Neural crest cell (in vitro differentiated cells): ENCODE measurements at places on chromosomes 2 and 18. TPM values are rescaled to one million over a fixed set of nuclear protein-coding genes. Genes with fewer than 3 reads are reported as not detected.
A peak's percentile ranks its signal among the peaks of the same experiment; 100 is the strongest.

DNA sequence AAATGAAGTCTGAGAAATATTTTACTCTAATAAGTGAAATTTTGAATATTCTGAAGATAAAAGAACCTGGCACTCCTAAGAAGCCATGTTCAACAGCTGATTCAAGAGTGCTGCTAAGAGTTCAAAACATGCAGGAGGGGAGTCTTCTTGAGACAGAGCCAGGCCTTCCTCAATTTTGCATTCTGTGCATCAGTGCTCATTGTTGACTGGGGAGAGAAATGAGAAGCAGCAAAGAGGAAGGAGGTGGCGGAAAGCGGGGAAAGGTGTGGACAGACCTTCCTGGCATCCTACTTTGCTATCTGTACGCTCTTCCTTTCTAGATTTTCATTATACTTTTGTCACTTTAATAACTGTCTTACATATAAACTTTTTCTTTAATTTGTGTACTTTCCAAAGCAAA lies 29.7 kb upstream of the TXNDC2 start:
- DNase-seq, result no peak
- H3K36me3 ChIP-seq, result peaks cover 3% of the 10 kb centered on the region
- H3K4me1 ChIP-seq, result no peaks in the 10 kb centered on the region
- no peaks in the 10 kb centered on the region for H3K27me3 ChIP-seq
- H3K4me3 ChIP-seq, result no peak overlapping the region

DNA sequence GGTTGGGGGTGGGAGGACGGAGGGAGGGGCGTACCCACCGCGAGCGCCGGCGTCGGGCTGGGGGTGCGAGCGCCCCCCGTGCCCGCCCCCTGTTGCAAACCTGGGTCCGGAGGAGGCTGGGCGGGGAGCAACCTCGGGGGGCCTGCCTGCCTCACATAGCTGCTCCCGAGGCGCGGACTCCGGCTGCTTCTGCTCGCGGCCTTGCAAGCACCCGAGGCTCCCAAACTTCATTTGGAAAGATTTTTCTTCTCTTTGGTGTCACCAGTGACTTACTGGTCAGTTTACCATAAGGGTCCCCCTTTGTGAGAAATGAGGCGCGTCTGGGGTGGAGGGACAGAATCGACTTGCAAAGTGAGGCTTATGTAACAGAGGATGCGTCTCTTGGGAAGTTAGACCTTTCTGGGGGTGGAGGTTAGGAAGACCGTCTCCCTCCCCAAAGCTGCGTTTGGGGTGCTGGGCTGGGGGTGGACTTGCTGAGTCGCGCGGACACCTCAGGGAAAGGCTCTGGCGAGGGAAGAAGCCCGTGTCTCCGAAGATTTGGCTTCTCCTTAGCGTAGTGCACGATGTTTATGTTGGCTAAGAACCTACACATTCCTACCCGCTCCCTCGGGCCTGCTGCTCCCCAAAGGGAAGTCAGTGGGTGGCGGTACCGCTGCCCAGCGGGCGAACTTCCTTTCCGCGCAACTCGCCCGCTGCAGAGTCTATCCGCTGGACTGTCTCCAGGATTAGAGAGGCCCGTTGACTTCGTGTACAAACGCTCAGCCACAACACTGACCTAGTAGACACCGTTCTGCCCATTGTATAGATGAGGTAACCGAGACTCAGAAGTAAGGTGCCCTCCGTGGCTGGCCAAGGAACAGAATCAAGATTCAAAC lies 559 bp downstream of the TMEM37 start:
- H3K4me3 ChIP-seq, result peak overlapping the region; percentile 86
- no peak for DNase-seq
- H3K27me3 ChIP-seq, result peaks cover 32% of the 10 kb centered on the region
- H3K36me3 ChIP-seq, result no peaks in the 10 kb centered on the region
- peaks cover 54% of the 10 kb centered on the region for H3K4me1 ChIP-seq
- H3K27ac ChIP-seq, result no peak overlapping the region

DNA sequence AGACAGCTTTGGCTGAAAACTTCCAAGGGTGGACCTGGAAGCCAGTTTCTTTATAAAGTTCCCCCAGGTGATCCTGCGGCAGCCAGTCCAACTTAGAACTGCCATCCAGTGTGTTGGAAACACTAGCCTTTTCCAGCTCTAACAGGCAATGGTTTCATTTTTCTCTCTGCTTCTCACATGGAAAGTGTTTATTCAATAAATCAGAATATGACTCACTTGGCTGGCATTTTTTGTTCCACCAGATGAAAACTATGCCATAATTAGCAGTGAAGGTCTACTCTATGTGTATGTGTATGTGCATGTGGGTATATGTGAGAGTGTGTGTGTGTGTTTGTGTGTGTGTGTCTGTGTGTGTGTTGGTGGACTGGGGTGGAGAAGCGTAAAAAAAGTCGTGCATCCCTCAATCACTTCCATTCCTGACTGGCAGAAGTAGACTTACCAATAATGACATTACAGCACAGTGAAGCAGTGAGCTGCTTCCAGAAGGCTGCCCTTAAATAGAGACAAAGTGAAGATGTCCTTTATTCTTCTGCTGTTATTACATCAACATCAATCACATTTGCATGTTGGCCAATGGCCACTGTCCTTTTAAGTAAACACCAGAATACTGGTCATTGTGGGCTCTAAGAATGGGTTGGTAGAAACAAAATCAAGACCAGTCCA lies 90.9 kb upstream of the SETBP1 start:
- H3K36me3 ChIP-seq, result no peaks in the 10 kb centered on the region
- H3K4me1 ChIP-seq, result peaks cover 10% of the 10 kb centered on the region
- no peak for DNase-seq
- H3K27me3 ChIP-seq, result no peaks in the 10 kb centered on the region

- no peak for DNase-seq
- no peak overlapping the region for H3K4me3 ChIP-seq
- no peaks in the 10 kb centered on the region for H3K4me1 ChIP-seq
These were observed 226.6 kb downstream of the ANKRD30B start for GRCh38 chr18:14974576-14974975.

The CTLA4 gene
- total RNA-seq, result 0.65 and 1.3 TPM in 2 replicates

DNA sequence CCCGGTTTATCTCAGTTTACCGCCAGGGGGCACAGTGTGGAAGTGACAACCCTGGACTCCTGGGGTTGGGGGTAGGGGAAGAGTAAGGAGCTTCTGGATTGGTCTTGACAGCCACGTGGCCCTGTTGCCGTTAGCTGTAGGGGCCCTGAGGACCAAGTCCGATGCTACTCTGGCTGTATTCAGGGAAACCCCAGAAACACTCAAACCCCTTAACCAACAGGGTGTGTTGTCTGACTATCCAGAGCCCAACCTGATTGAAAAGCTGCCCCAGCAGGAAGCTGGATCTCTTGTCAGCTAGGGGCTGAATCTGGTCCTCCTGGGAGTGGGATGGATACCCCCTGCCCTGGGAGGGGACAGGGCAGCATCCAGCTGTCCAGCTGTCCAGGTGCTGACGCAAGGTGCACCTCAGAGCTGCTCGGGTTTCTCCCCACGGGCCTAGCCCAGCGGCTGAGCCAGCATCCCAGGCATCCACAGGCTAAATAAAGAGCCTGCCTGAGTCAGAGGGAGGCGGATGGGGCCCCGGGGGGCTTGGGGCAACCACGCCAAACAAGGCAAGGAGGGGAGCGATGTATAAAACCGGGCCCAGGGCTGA lies 3.1 kb upstream of the GMPPA start:
- H3K27me3 ChIP-seq, result peaks cover 72% of the 10 kb centered on the region
- peak; percentile 78 for DNase-seq
- no peak overlapping the region for H3K27ac ChIP-seq
- H3K36me3 ChIP-seq, result no peaks in the 10 kb centered on the region
- peak overlapping the region; percentile 66 for H3K4me3 ChIP-seq
- peaks cover 25% of the 10 kb centered on the region for H3K4me1 ChIP-seq

DNA sequence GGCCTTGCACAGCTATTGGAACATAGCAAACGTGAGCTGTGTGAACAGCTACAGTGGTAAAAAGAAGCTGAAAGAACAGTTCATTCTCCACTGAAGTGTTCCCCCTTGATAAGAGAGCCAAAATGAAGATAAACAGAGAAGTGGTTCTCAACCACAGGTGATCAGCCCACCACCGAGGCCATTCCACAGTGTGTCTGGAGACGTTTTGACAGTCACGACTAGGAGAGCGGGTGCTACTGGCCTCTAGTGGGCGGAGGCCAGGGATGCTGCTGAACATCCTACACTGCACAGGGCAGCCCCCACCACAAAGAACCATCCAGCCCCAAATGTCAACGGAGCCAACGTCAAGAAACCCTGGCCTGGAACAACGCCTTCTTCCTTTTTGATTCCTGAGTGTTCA lies 38.4 kb downstream of the ADCY3 start:
- H3K27ac ChIP-seq, result no peak overlapping the region
- peaks cover 10% of the 10 kb centered on the region for H3K4me1 ChIP-seq
- no peak overlapping the region for H3K4me3 ChIP-seq
- DNase-seq, result no peak

The EPHA4 gene
- total RNA-seq, result 105 and 108 TPM in 2 replicates

GRCh38 chr18:3692113-3692621 lies 242.2 kb downstream of the TGIF1 start:
- no peak overlapping the region for H3K4me3 ChIP-seq
- peaks cover 5% of the 10 kb centered on the region for H3K36me3 ChIP-seq
- H3K4me1 ChIP-seq, result peaks cover 13% of the 10 kb centered on the region
- H3K27ac ChIP-seq, result no peak overlapping the region
- H3K27me3 ChIP-seq, result no peaks in the 10 kb centered on the region
- DNase-seq, result no peak

- no peaks in the 10 kb centered on the region for H3K4me1 ChIP-seq
- DNase-seq, result no peak
- no peak overlapping the region for H3K27ac ChIP-seq
- H3K27me3 ChIP-seq, result peaks cover 95% of the 10 kb centered on the region
These were observed 978 bp upstream of the TUBA4A start for GRCh38 chr2:219254590-219255201.

The BCL11A gene
- total RNA-seq, result 2.2 and 2.3 TPM in 2 replicates

DNA sequence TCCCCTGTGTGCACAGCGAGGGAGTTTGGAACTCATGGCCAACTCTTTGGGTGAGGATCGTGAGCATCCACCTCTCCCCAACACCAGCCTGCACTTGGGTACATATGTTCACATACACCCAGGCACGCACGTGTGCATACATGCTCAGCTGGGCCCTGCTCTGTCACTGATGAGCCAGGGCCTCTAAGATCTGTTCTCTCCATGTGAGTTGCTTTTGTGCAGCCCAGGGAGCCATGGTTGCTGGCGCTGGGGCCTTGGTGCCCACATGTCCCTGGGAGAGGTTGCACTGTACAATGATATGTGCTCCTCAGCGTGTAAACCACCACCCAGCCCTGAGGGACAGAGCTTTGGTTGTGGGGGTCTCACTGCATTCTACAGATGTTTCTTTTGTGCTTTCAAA lies 44.1 kb downstream of the KLHL29 start:
- no peak for DNase-seq
- H3K4me1 ChIP-seq, result peaks cover 10% of the 10 kb centered on the region
- H3K4me3 ChIP-seq, result no peak overlapping the region
- H3K36me3 ChIP-seq, result no peaks in the 10 kb centered on the region

The FOXD4L1 gene
- 0.23 and 0.52 TPM in 2 replicates for total RNA-seq

The DNAJC10 gene
- 103 and 114 TPM in 2 replicates for total RNA-seq

- H3K27ac ChIP-seq, result no peak overlapping the region
- no peak for DNase-seq
- H3K4me3 ChIP-seq, result no peak overlapping the region
- H3K36me3 ChIP-seq, result peaks cover 22% of the 10 kb centered on the region
- no peaks in the 10 kb centered on the region for H3K27me3 ChIP-seq
These were observed 79.5 kb downstream of the INPP4A start for GRCh38 chr2:98524168-98524567.

The NEB gene
- total RNA-seq, result 0.57 and 0.77 TPM in 2 replicates

The SLC38A11 gene
- total RNA-seq, result not detected in 2 replicates

DNA sequence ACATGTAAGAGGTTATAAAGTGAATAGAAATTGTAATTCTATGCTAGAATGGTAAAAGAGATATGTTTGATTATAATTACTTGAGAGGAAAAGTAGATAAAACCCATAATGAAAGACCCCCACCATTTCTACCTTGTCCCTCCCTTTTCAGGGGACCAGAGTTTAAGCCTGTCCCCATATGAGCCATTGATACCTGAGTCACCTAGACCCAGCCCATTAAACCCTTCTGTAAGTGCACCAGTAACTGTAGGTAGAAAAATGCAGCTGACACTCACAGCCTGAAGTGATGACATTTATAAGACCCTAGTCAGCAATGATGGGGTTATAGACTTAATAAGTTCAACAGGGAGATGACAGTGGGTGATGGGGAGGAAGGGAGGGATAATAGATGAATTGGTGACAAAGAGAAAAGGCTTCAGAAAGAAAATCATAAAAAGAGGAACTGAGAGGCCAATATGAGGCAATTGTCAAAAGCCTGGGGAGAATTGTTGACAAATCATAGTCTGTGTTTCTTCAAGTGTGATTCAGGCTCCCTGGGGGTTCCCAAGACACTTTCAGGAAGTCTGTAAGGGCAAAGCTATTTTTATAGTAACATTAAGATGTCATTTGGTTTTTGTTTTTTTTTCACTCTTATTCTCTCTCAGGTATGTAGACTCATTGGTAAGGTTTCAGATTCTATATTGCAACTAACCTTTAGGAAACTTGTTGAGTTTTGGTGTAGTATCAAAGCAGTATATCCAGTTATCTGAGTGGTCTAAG lies 544.2 kb downstream of the SATB2 start:
- H3K27me3 ChIP-seq, result no peaks in the 10 kb centered on the region
- no peaks in the 10 kb centered on the region for H3K36me3 ChIP-seq
- H3K27ac ChIP-seq, result no peak overlapping the region

GRCh38 chr2:27495840-27496356 lies 741 bp upstream of the GCKR start:
- no peaks in the 10 kb centered on the region for H3K36me3 ChIP-seq
- H3K4me1 ChIP-seq, result peaks cover 16% of the 10 kb centered on the region
- peaks cover 60% of the 10 kb centered on the region for H3K27me3 ChIP-seq
- DNase-seq, result no peak
- H3K27ac ChIP-seq, result no peak overlapping the region

- peaks cover 12% of the 10 kb centered on the region for H3K4me1 ChIP-seq
- no peak for DNase-seq
- no peaks in the 10 kb centered on the region for H3K27me3 ChIP-seq
- H3K4me3 ChIP-seq, result peak overlapping the region; percentile 12
These were observed 638.6 kb downstream of the ERBB4 start for GRCh38 chr2:211900000-211900399.

DNA sequence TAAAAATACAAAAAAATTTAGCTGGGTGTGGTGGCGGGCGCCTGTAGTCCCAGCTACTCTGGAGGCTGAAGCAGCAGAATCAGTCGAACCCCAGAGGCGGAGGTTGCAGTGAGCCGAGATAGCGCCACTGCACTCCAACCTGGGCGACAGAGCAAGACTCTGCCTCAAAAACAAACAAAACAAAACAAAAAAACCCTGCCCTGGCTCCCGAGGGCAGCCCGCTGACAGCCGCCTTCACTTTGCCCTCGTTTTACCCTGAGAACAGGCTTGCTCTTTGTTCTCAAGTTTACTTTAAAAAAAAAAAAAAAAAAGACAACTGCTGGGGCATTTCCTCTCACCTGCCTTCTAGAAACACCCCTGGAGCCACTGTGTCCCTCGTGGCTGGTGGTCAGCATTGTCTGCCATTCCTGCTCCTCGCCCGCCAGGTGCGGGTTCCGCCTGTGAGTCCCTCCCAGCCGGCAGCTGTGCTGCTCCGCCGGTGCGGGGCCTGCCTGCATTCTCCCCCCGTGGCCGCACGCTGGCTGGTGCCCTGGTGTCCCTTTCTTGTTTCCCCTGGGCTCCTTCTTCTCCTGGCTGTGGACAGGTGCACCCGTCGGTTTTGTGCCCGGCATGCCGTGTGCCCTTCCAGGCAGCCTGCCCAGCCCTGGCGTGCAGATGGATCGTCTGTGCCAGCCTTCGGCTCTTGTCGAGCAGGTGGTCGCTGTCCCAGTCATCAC lies 105.7 kb downstream of the USP40 start:
- no peak overlapping the region for H3K4me3 ChIP-seq
- no peaks in the 10 kb centered on the region for H3K27me3 ChIP-seq
- no peak for DNase-seq
- no peak overlapping the region for H3K27ac ChIP-seq
- no peaks in the 10 kb centered on the region for H3K4me1 ChIP-seq
- peaks cover 2% of the 10 kb centered on the region for H3K36me3 ChIP-seq

The HDAC4 gene
- total RNA-seq, result 50.7 and 52.1 TPM in 2 replicates
